Gastrocnemius medialis (tissue), 4 donors: ENCODE measurements at places on chromosomes 1 and 21. TPM values are rescaled to one million over a fixed set of nuclear protein-coding genes. Genes with fewer than 3 reads are reported as not detected.

PDZK1IP1 gene
- total RNA-seq: 10.9 TPM

TRIM46 gene
- total RNA-seq: not detected

RNU1-3 gene
- total RNA-seq: not detected

GPR37L1 gene
- 0.10 TPM for total RNA-seq

KRTAP12-3 gene
- total RNA-seq: not detected

TTC39A gene
- total RNA-seq: 4.1 TPM

GRCh38 chr1:209198961-209199750, 384.4 kb upstream of the CAMK1G start:
- no peaks in the 10 kb centered on the region for H3K4me1 ChIP-seq
- H3K27ac ChIP-seq: no peak overlapping the region
- no peaks in the 10 kb centered on the region for H3K36me3 ChIP-seq
- DNase-seq: no peak

GRCh38 chr1:223700388-223700918, 11.9 kb upstream of the CAPN2 start:
- peak overlapping the region; percentile 50 for H3K27ac ChIP-seq
- H3K4me3 ChIP-seq: no peak overlapping the region
- DNase-seq: no peak
- H3K36me3 ChIP-seq: no peaks in the 10 kb centered on the region

DNA sequence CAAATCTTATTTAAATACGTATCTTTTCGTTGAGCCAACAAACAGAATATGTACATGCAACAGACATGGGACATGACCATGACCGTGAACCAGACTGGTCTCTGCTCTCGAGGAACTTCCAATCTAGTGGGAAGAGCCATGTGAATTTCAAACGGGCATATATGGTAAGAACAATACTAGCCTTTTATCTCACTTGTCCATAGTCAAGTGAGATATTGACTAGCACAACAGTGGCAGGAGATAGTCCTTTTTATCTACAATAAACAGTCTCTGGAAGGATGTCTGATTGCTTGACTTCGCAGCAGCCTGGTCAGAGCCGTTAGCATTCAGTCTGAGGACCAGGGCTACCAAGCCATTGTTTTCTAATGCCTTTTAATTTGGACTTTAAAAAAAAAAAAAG, 12.6 kb upstream of the PLA2G2C start:
- H3K4me1 ChIP-seq: peaks cover 4% of the 10 kb centered on the region
- no peaks in the 10 kb centered on the region for H3K36me3 ChIP-seq
- H3K4me3 ChIP-seq: no peak overlapping the region
- H3K27me3 ChIP-seq: no peaks in the 10 kb centered on the region
- H3K27ac ChIP-seq: no peak overlapping the region

DNA sequence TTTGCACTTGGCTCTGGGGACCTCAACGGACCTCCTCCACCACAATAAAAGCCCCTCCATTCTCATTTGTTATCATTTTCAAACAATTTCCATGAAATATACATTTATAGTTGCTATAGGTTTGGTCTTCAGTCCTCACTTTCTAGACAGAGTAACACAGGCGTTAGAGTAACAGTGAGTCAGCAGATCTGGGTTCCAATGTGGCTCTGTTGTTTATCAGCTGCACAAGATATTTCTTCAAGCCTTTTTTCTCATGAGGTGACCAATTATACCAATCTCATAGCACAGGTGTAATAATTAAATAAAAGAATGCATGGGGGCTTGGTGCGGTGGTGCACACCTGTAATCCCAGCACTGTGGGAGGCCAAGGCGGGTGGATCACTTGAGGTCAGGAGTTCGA, 32.8 kb upstream of the PSMB2 start:
- no peak for DNase-seq
- no peaks in the 10 kb centered on the region for H3K27me3 ChIP-seq
- H3K4me3 ChIP-seq: no peak overlapping the region
- no peak overlapping the region for H3K27ac ChIP-seq
- no peaks in the 10 kb centered on the region for H3K36me3 ChIP-seq
- H3K4me1 ChIP-seq: no peaks in the 10 kb centered on the region

DNA sequence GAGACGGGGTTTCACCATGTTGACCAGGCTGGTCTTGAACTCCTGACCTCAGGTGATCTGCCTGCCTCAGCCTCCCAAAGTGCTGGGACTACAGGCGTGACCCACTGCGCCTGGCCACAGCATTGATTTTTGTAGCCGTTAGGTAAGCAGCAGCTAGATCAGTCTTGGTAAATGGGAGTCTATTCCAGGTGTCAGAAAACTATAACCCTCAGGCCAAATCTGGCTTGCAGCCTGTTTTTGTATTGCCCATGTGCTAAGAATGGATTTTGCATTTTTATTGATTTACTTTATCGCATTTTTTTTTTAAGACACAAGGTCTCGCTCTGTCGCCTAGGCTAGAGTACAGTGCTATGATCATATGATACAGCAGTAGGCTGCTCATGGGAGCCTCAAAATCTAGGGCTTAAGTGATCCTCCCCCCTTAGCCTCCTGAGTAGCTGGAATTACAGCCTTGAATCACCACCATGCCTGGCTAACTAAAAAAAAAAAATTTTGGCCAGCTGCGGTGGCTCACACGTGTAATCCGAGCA, 16.6 kb upstream of the SRSF10 start:
- no peaks in the 10 kb centered on the region for H3K27me3 ChIP-seq
- DNase-seq: no peak
- no peak overlapping the region for H3K27ac ChIP-seq
- no peaks in the 10 kb centered on the region for H3K36me3 ChIP-seq
- H3K4me1 ChIP-seq: peaks cover 12% of the 10 kb centered on the region
